ENCODE measurements at places on chromosomes 6 and 20.

DNA sequence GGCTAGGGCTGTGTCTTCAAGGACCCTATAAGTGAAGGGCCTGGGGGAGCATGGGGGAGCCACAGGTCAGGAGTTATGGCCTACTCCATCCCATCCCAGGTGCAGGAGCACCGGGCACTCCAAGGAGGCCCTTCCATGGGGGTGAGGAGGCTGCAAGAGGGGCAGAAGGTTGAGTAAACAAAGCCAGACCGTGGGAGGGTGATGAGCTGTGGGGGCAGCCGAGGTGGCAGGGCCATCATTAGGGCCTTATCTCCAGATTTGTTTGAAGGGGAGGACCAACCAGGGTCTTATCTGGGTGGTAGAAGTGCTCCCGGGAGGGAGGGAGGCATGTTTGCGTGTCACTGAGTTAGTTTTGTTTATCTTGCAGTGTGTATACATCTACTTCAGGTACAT is 2.1 kb upstream of the FAM83C start:
- DNase-seq, result no peak

- DNase-seq, result peak; percentile 5
These were observed 64.8 kb downstream of the KIAA0319 start for GRCh38 chr6:24581084-24581669.

- no peak for DNase-seq
These were observed 52.3 kb downstream of the MBOAT1 start for GRCh38 chr6:20159781-20160540.

DNA sequence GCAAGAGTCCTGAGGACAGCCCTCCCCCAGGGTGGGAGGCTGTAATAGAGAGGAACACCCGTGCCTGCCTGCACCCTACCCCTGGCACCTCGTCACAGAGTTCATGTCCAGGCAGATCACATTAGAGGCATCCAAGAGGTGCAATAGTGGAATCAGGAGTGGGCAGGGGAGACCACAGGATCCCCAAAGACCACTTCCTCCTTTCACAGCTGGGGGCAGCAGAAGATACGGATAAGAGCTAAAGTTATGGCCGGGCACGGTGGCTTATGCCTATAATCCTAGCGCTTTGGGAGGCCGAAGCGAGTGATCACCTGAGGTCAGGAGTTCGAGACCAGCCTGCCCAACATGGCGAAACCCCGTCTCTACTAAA is 1.5 kb upstream of the CAPN11 start:
- DNase-seq, result no peak

DNA sequence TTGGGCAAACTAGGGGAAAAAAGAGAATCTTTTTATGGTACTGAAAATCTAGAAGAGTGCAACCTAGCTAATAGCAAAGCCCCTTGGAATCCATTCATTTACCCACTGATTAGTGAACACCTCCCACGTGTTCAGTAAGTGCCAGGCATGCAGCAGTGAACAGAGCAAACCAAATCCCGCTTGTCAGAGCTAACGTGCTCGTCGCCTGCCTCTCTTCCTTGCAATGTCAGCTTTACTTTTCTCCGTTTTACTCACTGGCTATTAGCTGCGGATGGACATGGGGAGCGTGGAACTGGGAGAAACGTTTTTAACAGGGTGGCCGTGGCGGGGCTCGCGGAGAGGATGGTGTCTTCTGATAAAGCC is 120.4 kb downstream of the SYNDIG1 start:
- DNase-seq, result no peak

DNA sequence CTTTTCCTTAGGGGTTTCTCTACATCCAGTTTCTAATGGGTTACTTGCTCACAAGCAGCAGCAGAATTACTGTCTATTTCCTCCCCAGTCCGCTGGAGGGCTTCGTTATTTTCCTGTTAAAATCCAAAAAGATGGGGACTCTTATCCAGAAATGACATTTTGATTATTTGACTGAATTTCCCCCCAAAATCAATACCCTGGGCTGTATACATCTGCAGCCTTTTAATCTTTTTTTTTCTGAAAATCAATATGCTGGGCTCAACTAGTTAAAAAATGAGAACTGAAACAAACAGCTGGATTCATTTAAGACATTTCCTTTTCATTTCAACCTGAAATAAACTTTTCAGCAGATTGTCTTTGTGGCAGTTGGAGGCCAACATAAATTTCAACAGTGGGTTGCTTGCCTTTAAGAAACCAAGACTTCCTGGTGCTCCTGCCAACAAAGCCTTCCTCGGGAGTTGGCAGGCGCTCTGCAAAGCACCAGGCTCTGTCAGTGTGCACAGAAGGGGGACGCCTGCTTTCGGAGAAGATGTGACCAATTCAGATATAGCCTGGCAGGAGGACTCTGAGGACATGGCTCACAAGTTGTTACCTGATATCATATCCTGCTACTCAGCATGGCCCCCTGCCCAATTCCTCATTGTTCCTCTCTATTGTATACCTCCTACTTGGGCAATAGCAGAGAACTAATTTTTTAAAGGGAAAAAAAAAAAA is 204.7 kb upstream of the ARG1 start:
- DNase-seq, result no peak

- DNase-seq, result no peak
These were observed 57.5 kb downstream of the RREB1 start for GRCh38 chr6:7165002-7165889.

DNA sequence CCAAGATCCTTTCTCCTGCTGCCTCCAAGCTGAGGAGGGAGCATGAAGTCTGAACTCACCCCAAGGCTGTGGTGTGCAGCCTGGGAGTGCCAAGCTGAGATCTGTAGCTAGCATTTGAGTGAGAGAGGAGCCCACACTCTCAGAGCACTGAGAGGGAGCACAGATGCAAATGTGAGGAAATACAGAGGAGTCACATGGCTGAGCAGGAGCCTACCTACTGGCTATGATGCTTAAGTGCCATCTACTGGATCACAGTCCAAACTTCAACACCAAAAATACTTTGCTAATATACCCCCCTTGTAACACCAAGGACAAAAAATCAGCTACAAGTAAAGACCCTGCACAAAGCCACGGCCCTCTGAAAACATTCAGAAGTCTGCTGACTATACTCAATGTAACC is 94.4 kb upstream of the IMPG1 start:
- no peak for DNase-seq

DNA sequence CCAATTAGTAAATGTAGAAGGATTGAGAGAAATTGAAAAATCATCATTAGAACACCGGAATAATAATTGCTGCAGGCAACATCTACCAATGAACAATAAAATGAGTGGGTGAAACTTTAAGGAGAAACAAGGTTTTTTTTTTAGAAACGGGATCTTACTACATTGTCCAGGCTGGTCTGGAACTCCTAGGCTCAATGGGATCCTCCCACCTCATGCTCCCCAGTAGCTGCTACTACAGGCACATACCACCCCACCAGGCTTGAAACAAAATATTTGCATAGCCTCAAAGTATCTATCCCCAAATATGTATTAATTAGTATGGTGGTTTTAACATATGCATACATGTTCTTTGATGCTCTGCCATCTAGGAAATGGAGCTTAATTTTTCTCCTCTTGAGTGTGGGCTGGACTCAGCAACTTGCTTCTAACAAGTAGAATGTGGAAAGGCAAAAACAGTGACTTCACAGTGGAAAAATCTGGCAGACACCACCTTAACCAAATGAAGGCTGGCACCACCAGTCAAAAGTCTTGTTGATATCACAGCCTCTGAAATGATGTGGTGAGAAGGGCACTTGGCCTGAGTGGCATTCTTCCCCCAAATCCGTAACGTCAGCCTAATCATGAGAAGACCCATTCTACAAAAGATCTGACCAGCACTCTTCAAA is 12.1 kb downstream of the NRSN2 start:
- no peak for DNase-seq

- DNase-seq, result no peak
These were observed 129.6 kb upstream of the CST7 start for GRCh38 chr20:24819331-24819965.

- DNase-seq, result no peak
These were observed 50.6 kb downstream of the KHDC1L start for GRCh38 chr6:73174646-73175045.

DNA sequence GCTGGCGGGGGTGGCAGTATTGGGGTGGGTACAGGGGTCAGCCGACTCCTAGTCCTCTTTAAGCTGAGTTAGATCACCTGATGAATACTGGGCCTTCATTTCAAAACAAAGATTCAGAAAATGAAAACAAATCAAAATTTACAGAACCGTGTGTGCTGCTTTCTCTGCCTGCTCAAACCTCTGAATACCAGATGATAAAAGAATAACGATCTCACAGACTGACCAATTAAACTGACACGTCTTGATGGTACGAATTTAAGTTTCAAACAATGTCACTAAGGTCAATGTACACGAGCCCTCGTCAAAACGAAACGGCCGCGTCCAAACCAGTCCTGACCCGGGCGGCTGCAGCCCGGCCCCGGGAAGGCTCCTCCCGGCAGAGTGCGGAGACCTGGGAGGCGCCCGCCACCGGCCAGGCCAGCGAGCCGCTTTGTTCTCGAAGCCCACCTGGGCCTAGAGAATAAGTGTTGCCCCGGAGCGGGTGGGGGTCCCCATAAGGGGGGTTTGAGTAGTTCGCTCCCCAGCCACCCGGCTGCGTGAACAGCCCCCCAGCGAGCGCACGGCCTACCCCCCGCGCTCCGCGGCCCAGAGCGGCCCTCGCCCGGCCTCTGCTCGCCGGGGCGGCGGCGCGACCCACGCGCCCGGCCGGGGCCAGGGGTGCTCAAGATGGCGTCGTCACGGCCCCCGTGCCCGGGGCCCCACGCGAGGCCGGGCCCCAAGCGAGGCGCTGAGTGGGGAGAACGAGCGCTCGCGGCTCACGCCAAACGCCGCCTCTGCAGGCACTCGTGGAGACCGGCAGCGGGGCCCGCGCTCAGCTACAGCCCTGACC is 728 bp downstream of the PSMA7 start:
- DNase-seq, result no peak

GRCh38 chr20:45406260-45407066 is 1.6 kb upstream of the DBNDD2 start:
- DNase-seq, result peak; percentile 4

GRCh38 chr6:89045011-89045387 is 35.6 kb upstream of the PNRC1 start:
- DNase-seq, result no peak

All from skeletal muscle cell (primary cell).